ENCODE measurements at places on chromosomes 4 and X.

DNA sequence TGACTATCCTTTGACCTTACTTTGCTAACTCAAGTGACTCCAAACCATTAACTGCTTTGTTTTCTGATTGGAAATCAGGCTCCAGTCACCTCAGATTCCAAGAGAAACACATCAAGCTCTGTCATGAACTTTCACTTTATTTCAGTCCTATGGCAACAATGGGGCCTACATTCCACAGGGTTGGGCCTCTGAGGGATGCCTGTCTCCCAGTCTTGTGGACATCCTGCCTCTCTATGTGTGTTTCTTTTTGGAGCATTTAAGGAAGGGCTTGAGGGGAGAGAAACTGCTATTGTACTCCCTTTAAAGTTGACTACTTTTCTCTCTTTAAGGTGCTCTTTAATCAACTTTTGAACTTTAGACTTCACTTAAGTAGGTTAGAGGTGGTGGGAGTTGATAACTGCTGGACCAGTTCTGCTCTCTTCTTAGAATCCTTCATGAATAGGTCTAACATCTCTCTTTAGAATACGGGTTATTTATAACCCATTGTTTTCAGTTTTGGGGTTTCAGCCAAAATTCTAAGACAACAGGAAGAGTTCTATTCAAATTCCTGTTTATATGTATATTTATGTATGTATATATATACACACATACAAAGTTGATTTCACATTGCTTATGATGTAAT is 274.3 kb upstream of the NR3C2 start:
- no peak for DNase-seq

- DNase-seq = no peak
Observed at GRCh38 chr4:80197601-80198440, 518 bp downstream of the PRDM8 start.

- no peak for DNase-seq
Observed at GRCh38 chrX:34653811-34654210, 3.3 kb downstream of the TMEM47 start.

DNA sequence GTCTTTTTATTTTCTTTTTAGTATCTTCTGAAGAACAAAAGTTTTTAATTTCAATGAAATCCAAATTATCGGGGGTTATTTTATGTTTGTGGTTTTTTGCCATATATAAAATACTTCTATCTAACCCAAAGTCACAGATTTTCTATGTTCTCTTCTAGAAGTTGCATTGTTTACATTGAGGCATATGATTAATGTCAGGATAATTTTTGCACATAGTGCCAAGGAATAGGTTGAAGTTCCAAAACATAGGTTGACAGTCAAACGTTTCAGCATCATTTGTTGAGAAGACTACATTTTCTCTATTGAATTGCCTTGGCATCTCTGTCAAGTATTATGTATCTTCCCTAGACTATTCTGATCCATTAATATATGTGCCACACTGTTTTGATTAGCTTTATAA is 64.5 kb downstream of the ANKRD17 start:
- DNase-seq = no peak

GRCh38 chr4:127000110-127000509 is 632.6 kb upstream of the INTU start:
- no peak for DNase-seq

- DNase-seq = no peak
Observed at GRCh38 chrX:6660567-6661264, 125.8 kb upstream of the VCX3A start.

DNA sequence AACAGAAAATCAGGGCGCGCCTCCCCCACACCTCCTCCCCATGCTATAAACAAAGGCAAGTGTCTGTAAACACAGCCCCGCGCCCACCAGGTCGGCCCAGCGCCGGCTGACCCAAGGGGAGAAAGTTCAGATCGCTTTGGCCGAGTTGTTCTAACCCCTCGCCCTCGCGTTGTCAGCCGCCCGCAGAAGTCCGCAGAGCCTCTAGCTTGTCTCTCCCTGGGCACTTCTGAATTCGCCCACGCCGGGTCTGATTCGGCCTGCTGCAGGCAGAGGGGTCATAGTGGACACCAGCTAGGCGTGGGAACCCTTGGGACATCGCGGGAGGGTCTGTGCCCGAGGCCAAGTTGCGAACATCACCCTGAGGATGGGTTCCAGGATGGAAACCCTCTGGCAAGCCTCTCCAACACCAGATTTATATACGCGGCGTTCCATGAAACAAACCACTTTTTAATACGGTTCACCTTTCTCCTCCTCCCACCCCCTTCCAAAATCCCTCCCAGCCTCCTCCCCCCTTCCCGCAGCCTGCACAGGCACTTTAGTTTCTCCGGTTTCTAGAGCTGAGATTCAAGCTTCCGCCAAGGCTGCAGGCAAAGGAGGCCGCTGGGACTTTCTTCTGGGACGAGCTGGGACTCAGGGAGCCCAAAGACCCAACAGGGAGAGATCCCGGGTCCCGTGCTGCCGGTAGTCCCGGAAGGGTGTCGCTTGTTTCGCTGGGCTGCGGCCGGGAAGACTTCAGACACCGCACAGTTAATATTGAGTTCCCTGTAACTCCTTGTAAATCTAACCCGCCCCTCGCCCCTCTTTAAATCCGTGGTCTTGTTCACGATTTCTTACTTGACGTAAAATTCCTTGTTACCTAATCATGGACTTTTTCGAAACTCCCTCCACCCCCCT is 4.7 kb downstream of the HAND2 start:
- peak; percentile 20 for DNase-seq

- DNase-seq = no peak
Observed at GRCh38 chr4:5200513-5200912, 149.2 kb downstream of the STK32B start.

DNA sequence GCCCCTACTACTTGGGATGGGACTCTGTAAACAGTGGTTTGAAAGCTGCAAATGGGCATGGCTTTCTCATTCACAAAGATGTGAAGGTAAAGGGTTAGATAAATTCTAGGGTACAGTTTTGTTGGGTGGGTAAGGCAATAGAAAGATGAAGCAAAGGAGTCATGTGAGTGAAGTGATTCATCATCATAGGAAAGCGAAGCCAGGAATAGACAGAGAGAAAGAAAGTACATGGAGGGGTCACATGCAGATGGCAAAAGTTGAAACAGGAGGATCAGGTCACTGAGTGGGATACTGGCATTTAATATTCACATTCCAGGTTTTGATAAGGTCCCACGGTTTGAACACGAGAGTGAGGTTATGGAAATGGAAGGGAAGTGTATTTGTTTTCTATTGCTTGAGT is 8.2 kb upstream of the ABCG2 start:
- DNase-seq = no peak

DNA sequence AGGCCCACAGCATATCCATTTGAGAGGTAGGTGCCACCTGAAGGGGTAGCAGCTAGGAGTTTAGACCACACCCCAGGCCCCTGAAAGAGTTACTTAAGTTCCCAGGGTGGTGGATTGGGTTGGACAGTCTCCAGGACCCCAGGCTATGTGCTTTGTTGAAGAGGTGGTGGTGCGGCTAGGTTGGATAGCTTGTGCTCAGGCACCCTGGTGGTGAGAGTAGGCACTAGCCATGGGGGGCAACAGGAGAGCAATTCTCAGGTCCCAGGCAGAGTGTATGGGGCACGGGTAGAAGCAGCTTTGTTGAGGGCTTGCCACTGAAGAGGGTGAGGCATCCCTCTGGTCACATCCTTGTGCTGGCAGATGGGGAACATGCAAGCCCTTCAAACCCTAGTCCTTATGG is 5.6 kb downstream of the PF4 start:
- DNase-seq = no peak

All from activated naive CD4-positive, alpha-beta T cell treated with anti-CD3 and anti-CD28 coated beads, Interleukin-2, amount 10 ng/mL, durations not matched to agents 7 days and 5 days (primary cell).